ENCODE measurements at places on chromosomes 5 and 9. TPM values are rescaled to one million over a fixed set of nuclear protein-coding genes. Genes with fewer than 3 reads are reported as not detected.
A peak's percentile ranks its signal among the peaks of the same experiment; 100 is the strongest.

GRCh38 chr5:150109921-150110320 is 23.6 kb upstream of the CSF1R start:
- H3K36me3 ChIP-seq = no peaks in the 10 kb centered on the region
- peaks cover 38% of the 10 kb centered on the region for H3K4me1 ChIP-seq
- H3K27me3 ChIP-seq = no peaks in the 10 kb centered on the region
- no peak overlapping the region for H3K27ac ChIP-seq
- H3K4me3 ChIP-seq = no peak overlapping the region

Gene SWI5
- 32.8 TPM for total RNA-seq

- no peak for DNase-seq
- no peak overlapping the region for H3K4me3 ChIP-seq
- H3K27me3 ChIP-seq = peaks cover 14% of the 10 kb centered on the region
- no peak overlapping the region for H3K27ac ChIP-seq
These were observed 12.2 kb downstream of the SPINK1 start for GRCh38 chr5:147819261-147819770.

DNA sequence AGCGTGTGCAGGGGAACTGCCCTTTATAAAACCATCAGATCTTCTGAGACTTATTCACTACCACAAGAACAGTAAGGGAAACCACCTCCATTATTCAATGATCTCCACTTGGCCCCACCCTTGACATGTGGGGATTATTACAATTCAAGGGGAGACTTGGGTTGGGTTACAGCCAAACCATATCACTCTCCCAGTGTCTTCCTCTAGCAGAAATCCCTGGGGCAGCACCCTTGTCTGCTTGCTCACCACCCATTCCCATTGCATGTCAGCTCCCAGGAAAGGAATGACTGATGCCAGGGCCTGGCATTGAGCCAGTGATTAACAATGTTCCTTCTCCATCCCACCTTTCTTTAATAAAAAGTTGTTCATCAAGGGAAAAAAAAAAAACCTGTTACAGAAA is 199.0 kb downstream of the IRX1 start:
- H3K4me3 ChIP-seq = no peak overlapping the region
- H3K27me3 ChIP-seq = no peaks in the 10 kb centered on the region
- no peaks in the 10 kb centered on the region for H3K4me1 ChIP-seq
- H3K36me3 ChIP-seq = no peaks in the 10 kb centered on the region
- H3K27ac ChIP-seq = no peak overlapping the region

Gene PRDM9
- total RNA-seq = not detected

GRCh38 chr9:109270971-109271925 is 49.6 kb downstream of the EPB41L4B start:
- H3K36me3 ChIP-seq = no peaks in the 10 kb centered on the region
- H3K4me1 ChIP-seq = no peaks in the 10 kb centered on the region
- no peak for DNase-seq
- peaks cover 2% of the 10 kb centered on the region for H3K27me3 ChIP-seq
- no peak overlapping the region for H3K4me3 ChIP-seq

Gene PTGES
- total RNA-seq = 12.6 TPM

GRCh38 chr9:35661756-35662350 is 3.1 kb downstream of the ARHGEF39 start:
- no peak for DNase-seq
- H3K27ac ChIP-seq = peak overlapping the region; percentile 3
- no peak overlapping the region for H3K4me3 ChIP-seq

Gene GCNT4
- 2.8 TPM for total RNA-seq

DNA sequence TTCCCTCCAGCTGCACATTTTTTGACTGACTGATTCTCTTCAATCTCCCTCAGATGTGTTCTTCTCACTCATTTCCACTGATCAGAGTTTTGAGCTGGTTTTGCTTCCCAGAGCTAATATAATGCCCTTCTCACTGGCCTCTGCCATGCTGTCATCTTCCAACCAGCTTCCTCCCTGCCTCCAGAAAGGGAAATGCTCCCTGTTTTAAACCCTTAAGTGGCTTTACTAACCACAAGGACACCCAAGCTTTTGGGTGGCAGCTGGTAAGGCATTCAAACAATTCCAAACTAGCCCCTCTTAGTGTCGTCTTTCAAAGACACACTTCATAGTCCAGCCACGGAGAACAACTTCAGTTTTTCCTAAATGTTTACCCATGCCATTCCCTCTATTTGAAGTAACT is 172.5 kb downstream of the CRB2 start:
- no peak overlapping the region for H3K4me3 ChIP-seq
- DNase-seq = no peak
- H3K27ac ChIP-seq = no peak overlapping the region
- no peaks in the 10 kb centered on the region for H3K27me3 ChIP-seq

DNA sequence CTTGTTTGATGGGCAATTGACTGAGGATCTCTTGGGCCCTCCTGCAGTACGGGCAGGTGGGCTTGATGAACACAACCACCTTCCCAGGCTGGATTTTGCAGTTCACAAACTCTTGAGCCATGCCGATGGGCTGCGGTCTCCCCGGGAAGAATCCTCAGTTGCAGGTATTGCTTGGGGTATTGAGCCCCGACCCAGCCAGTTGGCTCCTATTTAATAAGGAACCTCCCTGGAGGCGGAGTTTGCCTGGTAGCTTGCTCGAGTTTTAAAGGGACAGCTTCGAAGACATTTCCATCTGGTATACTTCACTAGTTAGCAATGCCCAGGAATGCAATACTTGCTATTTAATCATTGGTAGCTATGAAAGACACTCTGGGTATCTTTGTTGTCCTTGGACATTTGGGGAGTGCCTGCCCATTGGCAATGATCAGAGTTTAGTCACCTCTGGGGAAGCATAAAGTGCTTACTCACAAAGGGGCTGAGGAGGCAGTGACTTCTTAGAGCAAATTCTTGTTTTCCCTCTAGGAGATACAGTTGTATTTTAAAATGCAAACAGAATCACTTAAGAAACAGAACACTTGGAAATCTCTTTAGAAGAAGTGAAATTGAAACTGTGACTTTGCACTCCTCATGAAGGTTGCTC is at the start of gene GLRX:
Gene GLRX, minus strand, starts transcription at position 185 of the 640 bp plus-strand sequence. Its CDS starts 64 bp downstream, at position 121.
- peak within 1 kb of the TSS; percentile 99 for H3K4me3 ChIP-seq
- H3K27ac ChIP-seq = peak within 1 kb of the TSS; percentile 97
- peaks cover 47% of the 10 kb centered on the region for H3K4me1 ChIP-seq
- no peaks in the 10 kb centered on the region for H3K27me3 ChIP-seq
- peak; percentile 97 for DNase-seq

- no peak overlapping the region for H3K27ac ChIP-seq
- H3K27me3 ChIP-seq = no peaks in the 10 kb centered on the region
- H3K36me3 ChIP-seq = no peaks in the 10 kb centered on the region
- H3K4me1 ChIP-seq = peaks cover 6% of the 10 kb centered on the region
- H3K4me3 ChIP-seq = no peak overlapping the region
These were observed 668.7 kb upstream of the FTMT start for GRCh38 chr5:121182788-121183490.

- DNase-seq = no peak
- H3K27me3 ChIP-seq = peaks cover 15% of the 10 kb centered on the region
- H3K36me3 ChIP-seq = no peaks in the 10 kb centered on the region
- no peak within 1 kb of the TSS for H3K4me3 ChIP-seq
These were observed at the start of gene HTR1A for GRCh38 chr5:63962279-63962678. TSS of gene HTR1A (minus strand) at chr5:63962445. CDS start at chr5:63961719, 726 bp downstream.

DNA sequence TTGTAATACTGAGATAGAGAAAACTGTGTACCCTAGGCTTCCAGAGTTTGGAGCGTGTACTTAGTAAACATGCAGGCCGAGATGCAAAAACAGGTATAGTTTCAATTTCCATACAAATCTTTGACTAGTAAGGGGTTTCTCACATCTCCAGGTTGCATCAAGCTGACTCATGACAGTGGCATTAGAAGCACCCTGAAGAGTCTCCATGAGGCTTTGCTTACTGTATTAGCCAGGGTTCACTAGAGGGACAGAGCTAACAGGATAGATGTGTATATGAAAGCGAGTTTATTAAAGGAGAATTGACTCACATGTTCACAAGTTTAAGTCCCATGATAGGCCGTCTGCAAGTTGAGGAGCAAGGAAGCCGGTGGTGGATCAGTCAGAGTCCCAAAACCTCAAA is 275.3 kb upstream of the CDH6 start:
- DNase-seq = peak; percentile 40
- H3K36me3 ChIP-seq = no peaks in the 10 kb centered on the region
- no peak overlapping the region for H3K4me3 ChIP-seq
- no peak overlapping the region for H3K27ac ChIP-seq
- no peaks in the 10 kb centered on the region for H3K4me1 ChIP-seq

DNA sequence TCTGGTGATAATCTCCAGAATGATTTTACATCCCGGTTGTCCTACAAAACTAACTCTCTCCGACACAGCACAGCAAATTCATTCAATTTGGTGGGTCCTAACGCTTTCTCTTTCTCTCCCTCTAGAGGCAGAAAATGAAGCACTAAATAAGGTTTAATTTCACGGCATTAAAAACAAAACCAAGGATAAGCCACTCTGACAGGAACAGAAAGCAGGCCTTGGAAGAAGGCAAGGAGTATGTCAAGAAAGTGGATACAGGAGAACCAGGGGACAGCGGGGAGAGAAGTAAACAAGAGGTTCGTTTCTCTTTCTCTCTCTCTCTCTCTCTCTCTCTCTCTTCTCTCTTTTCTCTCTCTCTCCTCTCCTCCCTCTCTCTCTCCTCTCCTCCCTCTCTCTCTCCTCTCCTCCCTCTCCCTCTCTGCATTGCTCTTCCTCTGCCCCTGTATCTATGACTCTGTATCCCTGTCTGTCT is 49.8 kb downstream of the EBF1 start:
- peak overlapping the region; percentile 93 for H3K27ac ChIP-seq
- H3K4me3 ChIP-seq = peak overlapping the region; percentile 59
- H3K27me3 ChIP-seq = no peaks in the 10 kb centered on the region
- DNase-seq = peak; percentile 80

Gene SLC34A1
- not detected for total RNA-seq

DNA sequence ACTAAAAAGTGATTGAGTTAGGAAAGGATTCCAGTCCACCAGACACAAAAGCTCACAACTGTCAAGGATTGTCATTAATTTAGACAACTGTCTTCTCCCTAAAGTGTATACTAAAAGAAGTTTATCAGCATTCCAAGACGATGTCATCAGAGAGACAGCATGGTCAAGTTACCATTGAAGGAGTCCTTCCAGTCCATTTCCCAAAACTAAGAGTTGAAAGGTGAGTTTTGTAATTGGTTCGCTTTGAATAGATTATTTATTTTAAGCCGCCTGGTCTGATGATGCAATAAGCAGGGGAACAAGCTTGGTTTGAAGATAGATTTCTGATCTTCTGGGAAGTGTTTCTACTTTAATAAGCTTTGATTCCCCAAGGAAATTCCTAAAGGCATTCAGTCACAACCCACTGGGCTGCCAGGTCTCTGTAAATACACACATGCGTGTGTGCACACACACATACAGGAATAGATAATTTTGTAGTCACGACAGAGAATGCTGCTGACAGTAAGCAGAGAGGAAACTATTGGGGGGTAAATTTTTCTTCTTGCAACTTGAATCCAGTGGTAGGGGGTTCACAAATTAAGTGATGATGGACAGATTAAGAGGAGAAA is 234.8 kb downstream of the PIK3R1 start:
- no peak overlapping the region for H3K27ac ChIP-seq
- no peaks in the 10 kb centered on the region for H3K27me3 ChIP-seq
- DNase-seq = peak; percentile 26
- H3K36me3 ChIP-seq = no peaks in the 10 kb centered on the region
- peaks cover 19% of the 10 kb centered on the region for H3K4me1 ChIP-seq

DNA sequence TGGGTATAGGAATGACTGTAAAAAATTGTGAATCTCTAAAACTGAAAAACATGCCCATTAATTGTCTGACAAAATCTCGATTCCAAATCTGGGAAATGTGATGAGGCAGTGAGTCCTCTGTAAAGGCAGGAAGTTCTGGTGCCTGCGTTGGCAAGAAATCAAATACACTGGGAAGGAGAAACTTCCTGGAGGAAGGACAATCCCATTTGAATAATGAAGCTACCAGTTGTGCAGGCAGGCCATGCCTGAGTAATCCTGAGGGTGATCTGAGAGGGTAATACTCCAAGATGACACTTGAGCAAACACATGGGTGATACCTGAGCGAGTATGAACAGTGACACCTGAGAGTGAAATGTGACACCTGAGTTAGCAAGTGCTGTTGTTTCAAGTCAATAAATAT is 49.7 kb downstream of the KIF24 start:
- no peaks in the 10 kb centered on the region for H3K36me3 ChIP-seq
- H3K27ac ChIP-seq = no peak overlapping the region
- DNase-seq = peak; percentile 9
- no peaks in the 10 kb centered on the region for H3K4me1 ChIP-seq
- no peaks in the 10 kb centered on the region for H3K27me3 ChIP-seq

Gene SOX30
- not detected for total RNA-seq

DNA sequence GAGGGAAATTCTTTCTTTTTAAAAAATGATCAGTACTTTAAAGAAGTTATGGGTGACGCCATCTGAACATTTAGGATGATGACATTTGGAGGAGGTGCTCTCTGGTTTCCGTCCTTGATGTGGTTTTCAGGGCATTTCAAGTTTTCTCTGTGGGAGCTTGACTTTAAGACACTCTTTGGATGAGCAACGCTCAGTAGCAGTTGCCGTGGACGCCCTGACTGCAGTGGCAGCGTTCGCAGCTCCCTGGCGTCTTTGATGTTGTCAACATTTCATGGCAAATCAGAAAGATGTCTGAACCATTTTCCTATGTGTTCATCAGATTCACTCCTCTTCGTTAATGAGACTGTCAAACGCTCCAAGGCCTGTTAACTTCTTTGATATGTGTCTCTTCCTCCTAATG is 86.1 kb downstream of the ZNF354C start:
- H3K4me3 ChIP-seq = no peak overlapping the region
- DNase-seq = no peak
- no peaks in the 10 kb centered on the region for H3K27me3 ChIP-seq
- H3K27ac ChIP-seq = no peak overlapping the region
- peaks cover 17% of the 10 kb centered on the region for H3K4me1 ChIP-seq

DNA sequence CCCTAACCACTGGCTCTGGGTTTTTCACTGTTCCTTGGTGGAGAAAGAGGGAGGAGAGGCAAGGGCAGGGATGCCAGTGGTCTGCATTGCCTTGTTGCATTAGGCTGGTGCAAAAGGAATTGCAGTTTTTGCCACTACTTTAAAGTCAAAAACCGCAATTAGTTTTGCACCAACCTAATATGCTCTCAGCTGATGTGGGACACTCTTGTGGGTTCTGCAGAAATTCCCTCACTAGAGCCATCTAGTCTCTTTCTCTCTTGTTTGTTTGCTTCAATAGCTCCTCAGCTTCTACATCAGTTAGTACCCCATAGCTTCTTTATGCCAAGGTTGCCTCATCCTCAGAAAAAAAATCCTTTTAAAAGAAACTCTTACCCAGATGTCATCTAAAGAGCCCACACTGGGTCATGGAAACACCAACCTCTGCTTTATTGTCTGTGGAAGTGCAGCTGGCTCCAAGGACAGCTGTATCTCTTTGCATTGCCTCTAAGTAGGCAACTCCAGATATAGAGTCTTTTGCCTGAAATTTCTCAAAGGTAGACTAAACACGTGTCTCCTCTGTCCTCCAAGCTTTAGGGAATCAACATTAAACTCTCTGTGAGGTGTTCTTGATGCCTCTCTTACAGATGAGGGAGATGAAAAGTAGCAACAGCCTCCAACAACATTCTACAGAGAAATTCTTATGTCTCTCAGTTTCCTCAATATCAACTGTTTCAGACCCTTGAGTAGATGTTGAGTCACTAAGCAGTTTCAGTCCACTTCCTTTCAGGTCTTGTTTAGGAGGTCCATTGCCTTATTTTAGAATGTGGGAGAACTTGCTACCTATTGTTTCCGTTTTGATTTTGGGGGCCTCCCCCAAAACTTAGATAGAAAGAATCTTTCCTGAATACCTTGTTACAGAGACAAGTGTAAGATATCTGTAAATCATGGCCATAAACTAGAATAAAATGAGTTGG is 84.9 kb upstream of the MEF2C start:
- H3K27me3 ChIP-seq = no peaks in the 10 kb centered on the region
- H3K27ac ChIP-seq = no peak overlapping the region
- no peaks in the 10 kb centered on the region for H3K4me1 ChIP-seq
- no peaks in the 10 kb centered on the region for H3K36me3 ChIP-seq
- no peak for DNase-seq
- no peak overlapping the region for H3K4me3 ChIP-seq

Measured in GM23248 (cell line).